ENCODE measurements at places on chromosomes 2 and 18.

- no peak for DNase-seq
Measured at GRCh38 chr2:159064446-159065301, 96.2 kb downstream of the TANC1 start.

- no peak for DNase-seq
Measured at GRCh38 chr2:35199298-35199697, 1156.3 kb upstream of the CRIM1 start.

DNA sequence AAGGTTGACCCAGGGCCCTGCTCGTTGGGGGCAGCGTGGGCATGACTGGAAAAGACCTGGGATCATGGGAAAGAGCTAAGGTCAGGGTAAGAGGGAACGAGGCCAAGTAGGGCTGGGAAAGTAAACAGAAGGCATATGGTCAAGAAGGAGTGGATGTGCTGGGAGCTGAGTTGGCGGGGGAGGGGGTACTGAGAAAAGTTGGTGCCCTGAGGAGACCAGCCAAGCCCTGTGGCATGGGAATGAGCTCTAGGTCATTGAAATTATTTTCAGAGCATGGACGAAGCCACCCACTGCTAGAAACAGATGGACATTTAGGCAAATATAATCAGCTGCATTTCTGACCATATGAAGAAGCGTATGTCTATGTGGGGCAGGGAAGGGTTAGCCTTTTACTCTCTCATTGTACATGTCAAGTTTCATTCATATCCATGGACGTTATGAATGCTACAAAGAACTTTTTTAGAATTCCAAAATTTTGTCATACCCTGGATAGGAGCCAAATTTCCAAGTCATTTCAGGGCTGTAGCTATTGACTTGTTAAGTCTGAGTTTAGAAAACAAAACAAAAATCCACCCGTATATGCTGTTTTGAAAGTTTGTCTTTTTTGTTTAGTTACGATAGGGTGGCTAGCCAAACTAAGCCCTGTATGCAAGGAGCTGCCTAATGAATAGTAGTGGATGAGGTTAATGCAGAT, 19.1 kb downstream of the MAPRE2 start:
- DNase-seq: no peak

GRCh38 chr18:26504831-26505230, 43.5 kb downstream of the KCTD1 start:
- DNase-seq: no peak

DNA sequence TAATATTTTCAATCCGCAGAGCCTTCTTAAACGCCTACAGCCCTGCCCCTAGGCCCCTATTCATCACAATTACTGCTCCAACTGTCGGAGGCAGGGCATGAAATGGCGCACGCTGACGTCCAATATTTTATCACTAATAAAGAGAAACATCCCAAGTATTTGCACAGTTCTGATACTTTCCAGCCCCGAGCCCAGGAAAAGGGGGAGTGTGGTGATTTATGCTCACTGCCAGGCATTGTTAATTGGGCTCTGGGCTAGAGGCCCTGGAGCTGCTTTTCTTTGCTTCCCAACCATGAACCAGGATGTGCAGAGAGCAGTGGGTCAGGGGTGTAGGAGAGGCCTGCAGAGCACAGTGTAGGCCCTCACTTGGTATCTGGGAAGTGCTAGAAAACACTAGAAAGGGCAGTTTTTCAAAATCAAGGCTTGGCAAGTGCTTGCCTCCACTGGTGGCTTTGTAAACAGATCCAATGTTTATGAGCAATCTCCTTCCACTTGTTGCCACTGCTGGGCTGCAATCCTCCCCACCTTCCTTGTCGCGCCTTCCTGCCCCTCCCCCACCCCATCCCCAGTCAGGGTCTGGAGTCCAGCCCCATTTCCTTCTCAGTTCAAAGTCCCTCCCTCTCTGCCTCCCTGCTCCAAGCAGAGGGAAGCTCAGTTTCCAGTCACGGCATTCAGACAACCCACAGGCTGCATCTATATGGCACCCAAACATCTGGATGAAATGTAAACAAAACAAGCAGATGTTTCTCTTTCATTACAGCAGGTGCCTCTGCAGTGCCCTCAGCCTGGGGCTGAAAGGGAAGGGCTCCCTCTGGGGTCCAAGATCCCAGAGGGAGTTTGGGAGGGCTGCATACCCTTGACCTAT, 83.9 kb upstream of the PKDCC start:
- peak; percentile 27 for DNase-seq

GRCh38 chr2:224969095-224969494, 73.2 kb downstream of the DOCK10 start:
- DNase-seq: no peak
